ENCODE measurements at places on chromosomes 5 and 9.

DNA sequence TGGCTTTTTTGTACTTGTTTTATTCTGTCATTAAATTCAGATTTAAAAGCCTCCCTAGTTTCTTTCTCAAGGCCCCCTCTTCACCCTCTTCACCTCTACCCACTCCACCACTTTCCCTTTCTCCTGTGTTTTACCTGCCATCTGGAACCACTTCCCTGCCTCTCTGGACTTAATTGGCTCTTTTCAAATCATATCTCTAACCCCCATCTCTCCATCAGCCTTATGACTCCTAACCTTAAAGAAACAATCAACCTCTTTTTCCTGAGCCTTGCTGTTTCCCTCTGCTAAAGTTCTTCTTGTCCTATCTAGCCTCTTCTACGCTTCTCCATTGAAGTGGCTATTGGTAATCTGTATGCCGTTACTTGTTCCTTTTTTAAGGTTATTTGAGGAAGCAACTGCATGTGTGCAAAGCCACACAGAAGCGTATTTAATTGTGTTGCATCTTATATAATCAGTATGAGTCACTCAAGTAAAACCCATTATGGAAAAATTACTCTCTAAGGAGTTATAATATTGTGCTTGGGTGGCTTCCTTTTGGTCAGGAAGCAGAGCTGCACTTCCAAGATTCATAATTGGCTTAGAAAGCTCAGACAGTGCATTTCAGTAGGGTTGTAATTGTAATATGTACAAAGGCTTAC is 653.6 kb upstream of the ITGA1 start:
- DNase-seq, result no peak

- DNase-seq, result no peak
These were observed 93.1 kb downstream of the ANKRD55 start for GRCh38 chr5:56140073-56140472.

DNA sequence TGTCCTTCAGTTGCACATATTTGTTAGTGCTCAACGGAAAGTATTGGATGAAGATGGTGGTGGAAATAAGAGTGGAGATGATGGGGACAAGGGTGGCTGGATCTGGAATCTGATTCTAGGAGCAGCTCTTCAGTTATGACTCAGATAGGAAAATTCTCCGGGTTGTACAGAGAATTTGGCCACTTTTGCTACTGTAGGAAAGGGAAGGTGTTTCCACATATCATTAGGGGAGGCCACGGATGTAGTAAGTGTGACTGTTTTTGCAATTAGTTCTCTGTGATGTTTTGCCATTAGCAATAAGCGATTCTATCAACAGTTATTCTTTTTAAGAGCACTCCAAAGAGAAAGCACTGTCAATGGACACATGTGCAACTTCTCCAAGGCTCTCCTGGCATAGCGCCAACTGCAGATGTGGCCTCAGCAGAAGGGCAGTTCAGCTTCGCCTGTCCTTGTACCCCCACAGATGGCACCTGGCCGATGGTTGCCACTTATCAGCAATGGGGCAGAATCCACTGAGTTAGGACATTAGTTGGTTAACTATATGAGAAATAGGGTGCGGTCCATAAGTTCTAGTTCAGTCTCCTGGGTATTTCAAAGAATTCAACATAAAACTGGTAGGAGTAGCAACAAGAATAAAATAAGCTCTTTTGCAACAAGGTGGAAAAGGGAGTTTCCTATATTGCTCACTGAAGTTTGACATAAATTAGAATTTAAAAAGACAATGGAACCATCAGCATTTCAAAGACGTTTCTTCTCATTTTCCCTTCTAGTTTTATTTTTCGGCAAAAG is 96.3 kb downstream of the ARSB start:
- no peak for DNase-seq

- DNase-seq, result no peak
These were observed 850 bp downstream of the IL6ST start for GRCh38 chr5:55993731-55994494.

GRCh38 chr5:155021842-155022241 is 8.3 kb downstream of the KIF4B start:
- no peak for DNase-seq

- DNase-seq, result no peak
These were observed 21.5 kb upstream of the ARHGAP26 start for GRCh38 chr5:142748568-142749249.

- DNase-seq, result peak; percentile 60
These were observed 3.9 kb downstream of the STC2 start for GRCh38 chr5:173324115-173325001.

DNA sequence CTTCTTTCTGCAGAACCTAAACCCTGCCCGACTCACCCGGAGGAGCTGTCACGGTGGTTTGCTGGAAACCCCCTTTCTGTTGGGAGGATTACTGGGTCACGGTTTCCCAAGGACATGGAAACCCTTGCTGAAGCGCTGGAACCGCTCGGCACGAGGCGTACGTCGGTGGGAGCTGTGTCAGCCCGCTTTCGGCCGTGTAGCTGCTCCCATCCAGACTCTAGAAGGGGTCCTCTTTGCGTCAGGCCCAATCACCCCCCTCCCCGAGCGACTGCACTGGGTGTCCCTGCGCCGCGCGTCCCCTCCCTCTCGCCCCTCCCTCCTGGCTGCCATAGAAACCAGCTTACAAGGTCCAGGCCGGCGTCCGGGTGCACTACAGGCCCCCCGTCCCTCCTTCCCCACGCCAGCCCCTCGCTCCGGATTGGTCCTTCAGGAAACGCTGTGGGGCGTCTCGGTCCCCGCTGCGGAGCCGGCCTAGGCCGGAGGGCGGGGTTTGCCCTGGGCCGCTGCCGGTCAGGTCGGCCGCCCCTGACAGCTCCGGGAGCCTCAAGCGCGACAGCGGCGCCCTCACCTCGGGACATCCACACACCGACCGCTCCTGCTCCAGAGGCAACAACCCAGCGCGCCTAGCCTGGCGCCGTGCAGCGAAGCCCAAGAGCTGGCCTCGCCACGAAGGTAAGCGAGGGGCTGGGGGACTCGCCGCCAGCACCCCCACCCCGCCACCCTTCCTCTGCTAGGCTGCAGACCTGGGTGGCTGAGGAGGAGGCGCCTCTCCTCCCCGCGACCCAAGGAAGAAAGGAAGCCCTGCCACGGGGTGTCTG is at the start of gene NIM1K:
TSS of gene NIM1K (plus strand) at position 486 of the 818 bp plus-strand sequence. CDS start 53,551 bp downstream, outside the sequence.
- DNase-seq, result peak; percentile 94

- DNase-seq, result no peak
These were observed 108.8 kb upstream of the MVB12B start for GRCh38 chr9:126217797-126218196.

- DNase-seq, result no peak
These were observed 19.8 kb upstream of the MRNIP start for GRCh38 chr5:179878222-179879002.

DNA sequence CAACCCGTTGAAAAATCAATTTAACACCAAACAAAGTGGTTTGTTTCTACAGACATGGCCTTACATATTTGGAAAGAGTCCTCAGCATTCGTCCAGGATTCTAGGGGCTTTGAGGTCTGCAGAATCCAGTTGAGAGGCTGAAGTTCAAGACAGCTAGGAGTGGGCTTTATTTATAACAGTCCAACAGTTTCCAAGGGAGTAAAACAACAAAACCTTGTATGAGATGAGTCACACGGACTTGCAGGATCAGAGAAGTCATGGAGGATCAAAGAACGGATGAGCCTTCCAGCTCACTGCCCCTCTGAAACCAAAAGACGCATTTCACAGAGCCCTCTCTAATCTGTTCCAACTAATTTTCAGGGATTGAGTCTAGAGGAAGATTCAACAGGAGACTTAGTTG is 11.1 kb upstream of the ESM1 start:
- no peak for DNase-seq

GRCh38 chr9:95807326-95807947 is 68.1 kb upstream of the ERCC6L2 start:
- DNase-seq, result no peak

DNA sequence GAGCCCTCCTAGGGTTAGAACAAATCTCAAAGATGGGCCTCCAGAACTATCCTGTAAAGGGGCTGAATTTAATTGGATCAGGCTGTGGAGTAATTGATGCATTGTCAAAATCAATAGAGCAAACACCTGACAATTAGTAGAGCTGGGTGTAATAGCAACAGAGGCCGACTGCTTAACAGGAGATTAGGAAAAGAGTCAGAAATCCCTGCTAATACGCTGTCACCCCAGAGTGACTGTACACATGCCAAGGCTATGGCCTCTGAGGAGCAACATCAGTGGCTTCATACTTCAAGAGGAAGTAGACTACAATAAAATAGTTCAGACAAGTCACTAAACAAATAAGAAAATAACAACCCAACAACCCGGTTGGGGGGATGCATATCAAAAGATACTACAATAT is 18.7 kb upstream of the GRPEL2 start:
- no peak for DNase-seq

- no peak for DNase-seq
These were observed 8.9 kb downstream of the SPINK14 start for GRCh38 chr5:148177207-148177606.

DNA sequence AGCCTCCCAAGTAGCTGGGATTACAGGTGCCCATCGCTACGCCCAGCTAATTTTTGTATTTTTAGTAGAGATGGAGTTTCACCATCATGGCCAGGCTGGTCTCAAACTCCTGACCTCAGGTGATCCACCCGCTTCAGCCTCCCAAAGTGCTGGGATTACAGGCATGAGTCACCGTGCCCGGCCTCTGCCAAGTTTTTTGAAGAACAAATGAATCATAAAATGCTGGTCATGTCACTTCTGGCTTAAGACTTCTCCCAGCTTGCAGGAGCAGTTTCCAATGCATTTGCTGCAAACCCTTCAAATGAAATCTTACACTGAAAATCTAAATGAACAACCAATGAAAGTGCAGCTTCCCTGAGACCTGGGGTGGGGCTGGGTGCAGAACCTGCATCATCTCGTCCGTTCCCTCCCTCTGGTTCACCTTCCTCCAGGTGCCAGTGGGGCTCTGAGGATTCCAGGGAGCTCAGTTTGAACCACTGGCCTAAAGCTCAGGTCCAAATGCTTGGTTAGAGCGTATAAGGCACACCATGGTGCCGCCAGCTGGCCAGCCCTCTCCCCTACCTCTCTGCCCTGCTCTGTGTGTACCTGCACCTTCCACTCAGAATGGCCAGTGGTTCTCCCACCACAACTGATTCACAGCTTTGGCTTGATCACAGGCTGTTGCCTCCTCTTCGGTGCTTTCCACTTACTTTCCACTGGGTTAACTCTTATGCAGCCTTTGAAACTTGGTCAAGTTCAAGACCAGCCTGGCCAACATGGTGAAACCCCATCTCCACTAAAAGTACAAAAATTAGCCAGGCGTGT is 39.8 kb upstream of the FUBP3 start:
- no peak for DNase-seq

GRCh38 chr5:126098330-126099017 is 324.7 kb upstream of the GRAMD2B start:
- no peak for DNase-seq

- no peak for DNase-seq
These were observed 64.3 kb downstream of the MVB12B start for GRCh38 chr9:126390923-126391322.

GRCh38 chr9:35814106-35814840 is 569 bp downstream of the HINT2 start:
- DNase-seq, result peak; percentile 80

DNA sequence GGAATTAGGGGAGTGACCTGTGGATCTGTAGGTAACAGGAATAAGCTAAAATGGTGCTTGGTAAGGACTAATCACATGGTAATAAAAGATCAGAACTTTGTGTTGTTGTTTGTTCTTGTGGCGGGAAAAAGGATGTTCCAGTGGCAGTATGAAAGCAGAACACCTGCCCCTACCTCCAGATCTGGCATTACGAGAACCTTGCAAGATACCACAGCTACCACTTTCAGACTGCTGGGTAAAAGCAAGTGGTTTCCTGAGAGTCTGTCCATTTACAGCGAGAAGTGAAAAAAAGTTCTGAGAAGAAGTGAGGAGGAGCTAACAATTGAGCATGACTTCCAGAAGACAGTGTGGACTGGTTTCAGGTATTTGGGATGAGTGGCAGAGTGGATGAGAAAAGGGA is 252.5 kb downstream of the TLE4 start:
- no peak for DNase-seq

DNA sequence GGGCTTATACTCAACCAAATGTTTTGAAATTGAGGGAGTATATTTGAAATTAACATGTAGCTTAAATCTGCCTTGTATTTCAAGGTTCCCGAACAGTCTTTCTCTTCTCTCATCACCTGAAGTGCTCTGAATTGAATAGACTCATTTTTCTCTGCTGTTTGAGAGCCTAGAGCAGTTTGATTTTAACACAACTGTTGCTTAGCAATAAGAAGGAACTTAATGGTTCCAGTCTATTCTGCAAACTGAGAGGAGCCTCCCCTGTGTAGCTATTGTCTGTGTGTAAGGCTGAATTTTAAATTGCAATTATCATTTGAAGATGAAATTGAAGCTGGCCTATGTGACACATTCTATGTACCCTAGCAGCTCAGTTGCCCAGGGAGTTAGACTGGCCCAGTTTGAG is 87.1 kb upstream of the CKMT2 start:
- DNase-seq, result no peak

- DNase-seq, result no peak
These were observed 43.1 kb downstream of the ISOC1 start for GRCh38 chr5:129137637-129138036.

GRCh38 chr9:21455320-21455719 is 15.1 kb downstream of the IFNA1 start:
- peak; percentile 25 for DNase-seq

DNA sequence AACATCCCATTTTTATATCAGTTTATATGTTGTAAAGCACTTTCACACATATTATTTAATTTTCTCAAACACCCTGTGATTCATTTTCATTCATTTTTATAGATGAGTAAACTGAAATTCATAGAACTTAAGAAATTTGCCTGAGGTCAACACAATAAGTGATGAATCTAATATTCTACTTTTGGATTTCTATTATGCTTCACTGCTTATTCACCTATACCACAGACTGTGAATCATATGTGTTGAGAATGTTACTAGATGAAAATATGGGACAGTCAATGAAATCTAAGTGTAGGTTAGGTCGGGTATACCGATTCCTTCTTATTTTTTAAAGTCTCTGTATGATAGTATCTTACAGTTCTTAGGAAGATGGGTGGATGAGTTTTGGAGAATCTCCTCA is 24.8 kb downstream of the CDC37L1 start:
- no peak for DNase-seq

DNA sequence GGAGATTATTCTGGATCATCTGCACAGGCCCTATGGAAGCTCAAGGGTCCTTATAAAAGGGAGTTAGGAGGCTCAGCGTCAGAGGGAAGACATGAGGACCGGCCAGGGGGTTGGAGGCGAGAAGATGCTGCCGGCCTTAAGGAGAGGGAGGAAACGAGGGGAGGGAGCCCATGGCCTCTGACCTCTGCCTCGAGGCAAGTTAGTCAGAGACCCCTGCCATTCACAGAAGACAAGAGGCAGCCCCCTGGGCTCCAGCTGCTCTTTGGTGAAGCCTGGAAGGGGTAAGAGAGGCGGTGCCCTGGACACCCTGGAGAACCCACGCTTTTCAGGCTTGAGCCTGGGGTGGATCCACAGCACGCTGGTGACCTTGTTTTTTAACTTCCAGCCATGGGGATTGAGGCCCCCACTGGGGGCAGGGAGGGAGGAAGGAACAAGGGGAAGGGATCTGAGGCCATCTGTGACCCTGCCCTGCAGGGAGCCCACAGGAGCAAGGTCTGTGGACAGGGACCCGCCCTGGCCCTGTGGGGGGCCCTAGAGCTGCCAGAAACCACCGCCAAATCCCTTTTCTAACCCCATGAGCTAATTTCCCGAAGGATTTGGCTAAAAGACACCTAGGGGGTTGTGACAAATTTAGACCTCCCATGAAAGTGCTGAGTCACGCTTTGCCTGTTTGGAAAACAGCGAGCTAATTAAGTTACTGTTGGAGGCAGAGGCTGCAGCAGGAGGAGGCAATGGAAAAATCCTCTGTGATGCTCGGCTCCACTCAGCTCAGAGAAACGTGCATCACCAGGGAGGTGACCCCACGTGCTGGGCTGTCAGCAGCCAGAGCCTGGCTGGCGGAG is 49.7 kb downstream of the OLFM1 start:
- DNase-seq, result peak; percentile 72

Measured in caudate nucleus (tissue), 63 donors.